NCI-H1092 treated with DMSO at 0.1 percent for 48 hours (cell line): ENCODE measurements at places on chromosomes 11 and 22.

DNA sequence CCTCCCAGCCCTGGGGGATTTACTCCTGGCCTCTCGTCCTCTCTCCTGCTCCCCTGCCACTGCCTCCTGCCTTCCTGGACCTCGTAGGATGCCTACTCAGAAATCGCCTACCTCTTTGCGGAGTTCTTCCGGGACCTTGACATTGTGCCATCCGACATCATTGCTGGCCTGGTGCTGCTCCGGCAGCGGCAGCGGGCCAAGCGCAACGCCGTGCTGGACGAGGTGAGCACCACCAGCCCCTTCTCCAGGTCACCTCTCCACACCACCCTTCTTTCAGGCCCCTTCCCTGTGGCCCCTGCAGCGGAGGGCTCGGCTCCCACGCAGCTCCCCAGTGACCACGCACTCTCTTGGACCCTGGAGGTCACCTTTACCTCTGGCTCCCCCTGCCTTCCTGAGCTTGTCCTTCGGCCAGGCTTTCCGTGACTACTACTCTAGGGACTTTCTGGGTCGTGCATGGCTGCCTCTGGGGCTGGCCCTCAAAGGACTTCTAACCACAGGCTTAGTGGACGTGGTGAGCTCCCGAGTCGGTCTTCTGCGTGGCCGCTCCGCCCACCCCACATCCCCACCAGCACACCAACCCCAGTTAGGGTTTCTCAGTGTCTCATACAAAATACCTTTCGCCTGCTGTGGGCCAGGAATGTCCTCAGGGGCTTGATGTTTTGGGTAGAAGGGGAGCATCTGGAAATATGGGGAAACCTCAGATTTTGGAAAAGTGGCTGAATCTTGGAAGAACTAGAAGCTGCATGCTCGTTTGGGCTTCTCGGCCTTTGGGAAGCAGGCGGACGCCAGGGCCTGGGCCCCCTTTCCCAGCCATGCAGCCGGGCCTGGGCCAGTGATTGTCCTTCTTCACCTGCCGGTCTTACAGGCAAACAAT, 24.1 kb upstream of the MYRF start:
- no peak for DNase-seq

- no peak for DNase-seq
Measured at GRCh38 chr22:35756722-35757121, 39.0 kb downstream of the APOL5 start.

- no peak for DNase-seq
Measured at GRCh38 chr11:122246874-122247273, 130.9 kb upstream of the BLID start.

- no peak for DNase-seq
Measured at GRCh38 chr11:3825473-3826154, 15.1 kb downstream of the RHOG start.

DNA sequence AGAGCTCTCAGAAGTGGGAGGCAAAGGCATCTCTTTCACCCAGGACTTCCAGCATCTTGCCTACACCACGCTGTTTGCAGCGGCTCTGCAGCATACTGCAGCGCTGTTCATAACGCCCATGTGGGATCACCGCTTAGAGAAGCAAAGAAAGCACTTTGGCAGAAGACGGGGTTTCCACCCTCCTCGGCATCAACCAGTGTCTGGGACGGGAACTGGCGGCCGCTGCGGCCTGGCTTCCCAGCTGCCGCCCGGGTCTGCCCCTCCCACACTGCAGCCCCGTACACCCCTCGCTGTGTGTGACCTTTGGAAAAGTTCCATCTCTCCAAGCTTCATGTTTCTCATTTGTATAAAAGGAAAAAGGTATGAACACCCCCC, 545 bp upstream of the TIRAP start:
- peak; percentile 56 for DNase-seq

GRCh38 chr11:69635804-69636511, 5.0 kb upstream of the CCND1 start:
- DNase-seq = no peak

- DNase-seq = no peak
Measured at GRCh38 chr22:43110444-43110926, at the start of gene BIK. TSS of gene BIK (plus strand) at chr22:43110750. CDS start at chr22:43124023, 13,273 bp downstream.

DNA sequence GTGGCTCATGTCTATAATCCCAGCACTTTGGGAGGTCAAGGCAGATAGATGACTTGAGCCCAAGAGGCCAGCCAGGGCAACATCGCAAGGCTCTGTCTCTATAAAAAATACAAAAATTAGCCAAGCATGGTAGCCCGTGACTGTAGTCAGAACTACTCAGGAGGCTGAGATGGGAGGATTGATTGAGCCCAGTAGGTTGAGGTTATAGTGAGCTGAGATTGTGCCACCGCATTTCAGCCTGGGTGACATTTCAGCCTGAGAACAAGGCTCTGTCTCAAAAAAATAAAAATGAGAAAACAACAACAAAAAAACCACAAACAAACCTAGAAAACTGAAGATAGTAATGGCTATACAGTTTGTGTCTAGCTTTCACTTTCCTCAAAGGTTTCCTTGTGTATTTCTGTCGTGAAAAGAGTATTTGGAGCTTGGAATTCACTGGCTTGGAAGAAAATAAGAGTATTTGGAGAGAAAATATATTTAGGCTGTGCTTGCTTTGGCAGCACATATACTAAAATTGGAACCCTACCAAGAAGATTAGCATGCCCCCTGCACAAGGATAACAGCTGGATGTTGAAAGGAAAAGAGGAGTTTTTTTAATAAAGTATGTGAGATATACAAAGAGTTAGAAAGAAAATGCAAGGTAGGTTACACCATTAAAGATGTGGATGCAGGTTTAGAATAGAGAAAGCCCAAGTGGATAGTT, 3.9 kb upstream of the BIRC3 start:
- no peak for DNase-seq

DNA sequence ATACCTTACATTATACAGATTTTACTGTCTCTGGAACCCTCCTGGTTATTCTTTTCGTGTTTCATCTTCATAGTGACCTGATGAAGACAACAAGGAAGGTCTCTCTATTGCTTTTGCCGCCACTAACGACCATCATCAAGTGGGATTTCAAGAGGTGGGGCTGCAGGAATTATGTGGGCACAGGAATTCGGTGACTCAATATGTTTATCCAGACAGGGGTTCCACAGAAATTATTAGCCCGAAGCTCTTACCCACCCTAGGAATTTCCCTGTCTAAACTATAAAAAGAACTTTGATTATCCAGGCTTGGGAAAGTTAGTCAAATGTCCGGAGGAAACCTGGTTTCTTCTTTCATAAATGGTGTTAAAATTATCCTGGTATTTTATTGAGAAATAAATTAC, 566.8 kb upstream of the TENM4 start:
- DNase-seq = no peak

DNA sequence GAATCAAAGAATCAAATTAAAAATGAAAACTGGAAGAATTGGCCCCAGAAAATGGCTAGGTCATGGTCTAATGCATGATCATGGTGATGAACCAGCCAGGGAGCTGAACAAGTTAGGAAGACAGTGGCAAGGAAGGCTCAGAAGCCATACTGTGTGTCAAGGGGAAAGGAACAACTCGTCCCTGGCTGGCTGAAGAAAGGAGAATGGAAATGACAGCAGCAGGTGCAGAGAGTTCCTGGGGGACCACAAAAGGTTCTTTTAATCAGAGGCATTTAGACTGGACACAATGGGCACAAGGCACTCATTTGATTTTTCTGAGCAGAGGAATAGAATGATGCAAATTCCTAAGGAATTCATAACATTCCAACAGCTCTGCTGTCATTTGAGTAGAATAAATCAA, 209.9 kb downstream of the LARGE1 start:
- no peak for DNase-seq

- no peak for DNase-seq
Measured at GRCh38 chr22:21690401-21690801, 24.6 kb downstream of the PPIL2 start.

DNA sequence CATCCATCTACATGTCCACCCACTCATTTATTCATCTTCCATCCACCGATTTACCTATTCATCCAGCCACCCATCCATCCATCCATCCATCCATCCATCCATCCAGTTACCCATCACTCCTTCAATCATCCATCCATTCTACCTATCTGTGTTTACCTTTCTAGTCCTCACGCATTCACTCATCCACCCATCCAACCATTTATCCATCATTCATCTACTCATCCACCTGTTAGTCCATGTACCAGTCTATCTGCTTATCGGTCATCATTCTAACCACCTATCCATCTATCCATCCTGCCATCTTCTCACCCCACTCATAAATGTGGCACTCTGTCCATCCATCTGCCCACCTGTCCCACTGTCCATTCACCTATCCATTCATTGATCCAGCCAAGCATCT, 21.9 kb upstream of the MYEOV start:
- no peak for DNase-seq

GRCh38 chr22:23836692-23837495, 1.9 kb downstream of the DERL3 start:
- DNase-seq = no peak
